T follicular helper cell (primary cell): ENCODE measurements at places on chromosomes 13 and 19.

DNA sequence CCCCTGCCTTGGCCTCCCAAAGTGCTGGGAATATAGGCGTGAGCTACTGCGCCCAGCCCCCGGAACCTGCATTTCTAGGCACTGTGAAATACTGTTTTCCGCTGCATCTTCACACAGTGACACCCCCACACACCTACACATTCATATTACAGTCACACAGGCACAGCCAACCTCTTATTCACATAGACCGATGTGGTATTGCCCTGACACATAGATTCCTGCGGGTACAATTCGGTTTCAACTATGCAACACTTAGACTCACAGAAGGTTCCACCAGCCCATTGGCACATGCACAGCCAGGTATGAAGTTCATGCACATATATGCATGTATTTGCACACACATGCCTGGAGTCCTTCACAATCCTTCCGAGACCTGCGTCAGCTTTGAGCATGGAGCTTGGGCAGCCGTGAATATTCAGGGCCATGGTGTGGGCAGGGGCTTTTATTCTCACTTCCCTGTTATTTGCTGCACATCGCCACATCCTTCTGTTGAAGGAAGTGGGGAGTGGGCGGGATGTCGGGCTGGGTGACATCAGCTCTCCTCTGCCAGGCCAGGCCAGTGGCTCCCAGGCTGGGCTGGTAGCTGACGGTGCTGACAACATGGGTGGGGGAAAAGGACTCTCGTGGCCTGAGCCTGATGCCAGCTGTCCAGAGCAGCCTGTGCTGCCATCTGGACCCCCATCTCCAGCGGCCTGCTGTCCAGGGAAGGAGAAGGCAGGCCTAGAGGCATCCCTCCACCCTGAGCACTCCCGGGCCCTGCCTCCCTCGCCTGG, 5.4 kb upstream of the CDC37 start:
- no peak for DNase-seq

DNA sequence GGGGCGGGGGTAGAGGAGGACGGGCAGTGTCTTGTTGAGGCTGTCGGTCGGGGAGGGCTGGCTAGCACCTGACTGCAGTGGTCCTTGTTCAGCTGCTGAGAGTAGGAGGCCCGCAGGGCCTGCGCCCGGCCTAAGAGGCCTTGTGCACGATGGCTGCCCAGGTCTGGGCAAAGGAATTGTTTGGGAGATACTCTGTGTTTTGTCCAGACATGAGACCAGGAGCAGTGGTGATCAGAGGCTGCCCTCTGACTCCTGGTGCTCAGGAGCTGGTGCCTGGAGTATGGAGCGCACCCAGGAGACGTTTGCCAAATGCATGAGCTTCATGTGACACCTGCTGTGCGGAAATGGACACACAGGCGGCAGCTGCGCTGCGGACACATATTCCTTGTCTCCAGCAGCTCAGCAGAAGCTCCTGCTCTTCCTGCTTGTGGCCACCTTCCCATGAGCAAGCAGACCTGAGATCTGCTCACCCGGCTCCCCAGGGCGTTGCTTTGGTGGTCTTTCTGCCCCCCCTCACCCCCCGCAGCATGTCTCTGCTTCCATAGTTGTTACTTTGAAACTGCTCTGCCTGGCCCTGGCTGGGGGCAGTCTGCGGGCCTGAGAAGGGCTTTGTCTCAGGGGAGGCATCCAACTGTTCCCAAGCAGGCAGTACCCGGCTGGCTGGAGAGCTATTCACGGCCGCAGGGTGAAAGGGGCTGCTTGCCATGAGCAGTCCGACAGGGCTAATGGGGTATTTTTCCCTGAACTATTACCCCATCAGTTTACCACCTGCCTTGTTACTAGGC, 163.9 kb downstream of the TEX29 start:
- DNase-seq = no peak

GRCh38 chr13:51397262-51397941, 55.4 kb downstream of the INTS6 start:
- no peak for DNase-seq

DNA sequence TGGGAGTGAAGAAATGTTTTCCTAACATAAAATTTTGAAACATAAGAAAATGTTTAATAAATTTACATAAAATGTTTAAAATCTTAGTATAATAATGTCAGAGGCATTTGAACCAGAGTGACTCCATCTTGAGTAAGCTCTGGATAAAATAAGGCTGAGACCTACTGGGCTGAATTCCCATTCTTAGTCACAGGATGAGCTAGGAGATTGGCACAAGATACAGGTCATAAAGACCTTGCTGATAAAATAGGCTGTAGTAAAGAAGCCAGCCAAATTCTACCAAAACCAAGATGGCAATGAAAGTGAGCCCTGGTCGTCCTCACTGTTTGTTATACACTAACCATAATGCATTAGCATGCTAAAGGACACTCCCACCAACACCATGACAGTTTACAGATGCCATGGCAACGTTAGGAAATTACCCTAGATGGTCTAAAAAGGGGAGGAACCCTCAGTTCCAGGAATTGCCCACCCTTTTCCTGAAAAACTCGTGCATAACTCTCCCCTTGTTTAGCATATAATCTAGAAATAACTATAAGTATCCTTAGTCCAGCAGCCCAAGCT, 1184.0 kb downstream of the UQCRFS1 start:
- DNase-seq = no peak

- no peak for DNase-seq
These were observed 32.1 kb upstream of the OR1M1 start for GRCh38 chr19:9054765-9055164.

- no peak for DNase-seq
These were observed 9.9 kb upstream of the LEUTX start for GRCh38 chr19:39768786-39769185.

- peak; percentile 62 for DNase-seq
These were observed 47.0 kb upstream of the PNMA8B start for GRCh38 chr19:46542428-46543230.

GRCh38 chr13:102597029-102597961, 509 bp downstream of the TPP2 start:
- no peak for DNase-seq

DNA sequence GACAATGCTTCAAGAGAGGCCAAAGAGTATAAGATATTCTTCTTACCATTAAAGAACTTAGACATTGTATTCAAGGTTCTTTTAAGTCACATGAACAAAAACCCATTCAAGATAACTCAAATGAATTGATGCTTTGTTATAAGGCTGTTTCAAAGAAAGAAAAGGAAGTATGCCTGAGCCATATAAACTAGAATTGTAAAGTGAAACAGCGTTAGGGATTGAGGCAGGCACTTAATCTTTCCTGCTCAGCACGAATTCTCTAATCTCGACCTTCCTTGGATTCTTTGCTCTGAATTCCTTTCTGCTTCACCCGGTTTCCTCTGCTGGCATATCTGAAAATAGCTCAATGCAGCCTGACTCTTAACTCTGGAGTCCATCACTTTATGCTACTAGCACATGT, 595.4 kb downstream of the DIAPH3 start:
- DNase-seq = no peak

GRCh38 chr13:57286511-57287098, 119.6 kb downstream of the PRR20E start:
- DNase-seq = no peak

GRCh38 chr13:100396776-100397175, 191.8 kb downstream of the GGACT start:
- no peak for DNase-seq

DNA sequence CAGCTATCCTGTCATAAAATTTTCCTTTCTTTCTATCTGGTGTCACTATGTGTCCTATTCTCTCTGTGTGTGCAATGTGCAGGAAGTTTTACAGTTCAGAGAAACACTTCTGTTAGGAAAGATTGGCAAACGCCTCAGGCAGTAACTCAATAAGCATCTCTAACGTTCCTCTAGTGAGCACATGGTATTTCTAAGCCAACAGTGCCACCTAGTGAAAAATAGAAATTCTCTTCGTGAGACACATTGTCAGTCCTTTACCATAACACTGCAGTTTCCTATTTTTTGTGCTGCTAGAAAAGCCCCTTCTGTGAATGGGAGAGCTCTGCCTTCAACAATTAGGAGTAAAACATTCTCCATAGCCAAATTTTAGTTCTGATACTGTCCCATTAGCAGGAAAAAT, 50.7 kb downstream of the ZNF723 start:
- no peak for DNase-seq

DNA sequence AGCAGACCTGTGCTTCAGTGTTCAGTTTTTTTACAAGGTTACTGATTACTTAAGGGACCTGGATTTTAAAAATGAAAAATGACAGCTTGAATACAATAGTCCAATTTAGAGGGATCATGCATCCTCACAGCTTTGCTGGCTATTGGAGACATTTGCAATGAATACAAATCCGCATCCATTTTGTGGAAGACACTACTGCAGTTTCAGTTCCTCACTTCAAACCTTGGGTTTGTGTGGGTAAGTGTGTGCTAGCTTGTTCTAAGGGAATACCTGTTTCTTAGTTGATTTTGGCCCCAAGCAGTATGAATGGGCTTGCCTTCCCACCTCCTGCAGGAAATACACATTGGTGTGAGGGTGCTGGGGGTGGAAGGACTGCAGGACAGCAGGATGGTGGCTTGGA, 222.4 kb downstream of the OLFM4 start:
- no peak for DNase-seq
